ENCODE measurements at places on chromosomes 16 and 17.

- DNase-seq: no peak
Observed at GRCh38 chr16:6964679-6965078, 368.0 kb upstream of the RBFOX1 start.

GRCh38 chr17:49734515-49735490 is 27.0 kb upstream of the SLC35B1 start:
- DNase-seq: no peak

GRCh38 chr17:68356520-68356919 is 65.2 kb downstream of the ARSG start:
- peak; percentile 85 for DNase-seq

DNA sequence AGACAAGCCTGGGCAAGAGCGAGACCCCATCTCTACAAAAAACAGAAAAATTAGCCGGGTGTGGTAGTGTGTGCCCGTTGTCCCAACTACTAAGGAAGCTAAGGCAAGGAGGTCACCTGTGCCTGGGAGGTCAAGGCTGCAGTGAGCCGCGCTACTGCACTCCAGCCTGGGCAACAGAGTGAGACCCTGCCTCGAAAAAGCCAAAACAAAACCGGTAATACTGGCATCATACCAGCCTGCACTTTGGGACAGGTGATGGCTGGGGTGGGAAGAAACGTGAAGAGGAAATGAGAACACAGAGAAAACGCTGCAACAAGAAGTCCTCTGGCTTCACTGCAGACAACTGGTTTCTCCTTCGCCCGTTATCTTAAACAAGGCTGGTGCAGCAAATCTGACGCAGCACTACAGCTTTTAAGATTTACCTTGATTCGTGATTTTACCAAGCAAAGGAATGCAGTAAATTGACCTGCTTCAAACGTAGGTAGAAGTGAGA is 725 bp upstream of the CASC3 start:
- no peak for DNase-seq

DNA sequence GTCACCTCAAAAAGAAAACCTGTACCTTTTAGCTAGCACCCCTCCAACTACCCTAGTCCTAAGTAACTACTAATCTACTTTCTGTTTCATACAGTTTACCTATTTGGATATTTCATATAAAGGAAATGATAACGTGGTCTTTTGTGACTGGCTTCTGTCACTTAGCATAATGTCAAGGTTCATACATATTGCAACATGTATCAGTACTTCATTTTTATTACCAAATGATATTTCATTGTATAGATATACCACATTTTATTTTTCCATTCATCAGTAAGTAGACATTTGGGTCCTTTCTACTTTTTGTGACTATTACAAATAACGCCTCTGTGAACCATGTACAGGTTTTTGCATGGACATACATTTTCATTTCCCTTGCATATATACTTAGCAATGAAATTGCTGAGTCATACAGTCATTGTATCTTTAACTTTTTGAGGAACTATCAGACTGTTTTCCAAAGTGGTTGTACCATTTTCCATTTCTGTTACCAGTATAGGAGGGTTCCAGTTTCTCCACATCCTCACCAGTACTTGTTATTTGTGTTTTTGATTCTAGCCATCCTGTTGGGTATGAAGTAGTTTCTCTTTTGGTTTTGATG is 23.7 kb downstream of the MOSMO start:
- DNase-seq: no peak

- no peak for DNase-seq
Observed at GRCh38 chr16:66858740-66859396, 14.7 kb downstream of the CA7 start.

DNA sequence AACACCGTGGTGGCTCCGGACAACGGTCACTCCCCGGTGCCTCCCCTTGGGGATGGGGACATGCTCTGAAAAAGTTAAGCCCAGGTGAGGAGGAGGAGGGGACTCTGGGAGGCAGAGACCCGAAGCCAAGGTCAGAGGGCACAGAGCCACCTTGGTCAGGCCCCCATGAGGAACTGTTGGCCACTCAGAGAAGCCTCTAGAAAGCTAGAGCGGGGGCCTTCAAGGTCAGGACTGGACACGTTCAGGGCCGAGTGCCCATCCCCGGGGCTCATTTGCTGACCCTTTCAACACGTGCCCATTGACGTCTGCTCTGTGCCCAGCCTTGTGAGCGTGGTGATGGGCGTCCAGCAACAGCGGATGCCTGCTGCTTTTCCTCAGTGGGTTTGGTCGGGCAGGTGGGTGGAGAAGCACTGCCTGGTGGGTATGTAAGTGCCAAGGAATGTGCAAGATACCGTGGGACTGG is 38.2 kb downstream of the HASPIN start:
- no peak for DNase-seq

DNA sequence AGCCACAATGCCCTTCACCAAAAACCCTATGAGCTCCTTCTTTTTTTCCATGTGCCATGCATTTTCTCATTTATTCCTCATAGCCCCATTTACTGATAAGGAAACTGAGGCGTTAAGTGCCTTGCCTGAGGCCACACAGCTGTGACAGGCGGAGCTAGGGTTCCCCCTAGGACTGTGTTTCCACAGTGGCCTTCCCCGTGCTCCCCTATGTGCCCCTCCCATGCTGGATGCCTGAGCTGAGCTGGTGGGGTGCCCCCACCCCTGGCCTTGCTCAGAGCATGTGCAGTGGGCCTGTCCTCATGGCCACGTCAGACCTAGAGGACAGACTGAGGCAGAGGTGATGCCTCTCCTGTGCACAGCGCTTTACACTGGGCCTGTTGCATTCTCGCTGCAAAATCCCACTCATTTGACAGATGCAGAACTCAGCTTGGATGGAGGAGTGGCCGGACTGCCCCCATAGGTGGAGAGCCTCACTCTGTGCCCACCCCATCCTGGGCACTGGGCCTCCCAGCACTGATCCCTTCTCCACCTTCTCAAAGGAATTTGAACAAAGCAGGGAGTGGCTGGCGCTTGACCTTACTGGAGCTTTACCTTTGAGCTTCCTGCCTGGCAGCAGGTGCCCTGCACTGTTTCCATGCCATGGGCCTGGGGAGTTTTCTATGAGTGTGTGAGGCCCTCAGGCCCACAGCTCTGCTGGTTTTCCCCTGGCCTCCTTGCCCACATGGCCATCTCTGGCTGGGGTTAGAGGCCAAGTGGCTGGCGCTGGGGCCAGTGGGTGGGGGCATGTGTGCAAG is 2.6 kb downstream of the MAP2K3 start:
- DNase-seq: peak; percentile 35

- peak; percentile 100 for DNase-seq
Observed at GRCh38 chr17:82022981-82023446, at the start of gene LRRC45. LRRC45 (plus strand) TSS chr17:82023305; CDS start chr17:82023644, 339 bp downstream.

DNA sequence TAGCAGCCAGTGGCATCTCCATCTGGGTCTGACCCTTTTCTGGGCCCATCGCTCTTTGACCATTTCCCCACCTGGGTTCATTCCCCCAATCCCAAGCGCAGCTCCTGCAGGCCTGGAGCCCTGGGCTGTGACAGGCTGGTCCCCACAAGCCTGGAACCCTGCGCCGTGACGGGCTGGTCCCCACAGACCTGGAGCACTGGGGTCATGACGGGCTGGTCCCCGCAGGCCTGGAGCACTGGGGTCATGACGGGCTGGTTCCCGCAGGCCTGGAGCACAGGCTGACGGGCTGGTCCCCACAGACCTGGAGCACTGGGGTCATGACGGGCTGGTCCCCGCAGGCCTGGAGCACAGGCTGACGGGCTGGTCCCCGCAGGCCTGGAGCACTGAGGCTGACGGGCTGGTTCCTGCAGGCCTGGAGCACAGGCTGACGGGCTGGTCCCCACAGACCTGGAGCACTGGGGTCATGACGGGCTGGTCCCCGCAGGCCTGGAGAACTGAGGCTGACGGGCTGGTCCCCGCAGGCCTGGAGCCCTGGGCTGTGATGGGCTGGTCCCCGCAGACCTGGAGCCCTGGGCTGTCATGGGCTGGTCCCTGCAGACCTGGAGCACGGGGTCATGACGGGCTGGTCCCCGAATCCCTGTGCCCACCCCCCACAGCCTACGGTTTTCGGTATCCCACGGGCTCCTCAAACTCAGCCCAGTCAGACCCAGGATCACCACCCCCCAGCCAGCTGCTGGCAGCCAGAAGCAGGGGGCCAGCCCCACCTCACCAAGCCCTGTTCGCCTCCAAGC is 16.6 kb downstream of the TMC6 start:
- DNase-seq: no peak

DNA sequence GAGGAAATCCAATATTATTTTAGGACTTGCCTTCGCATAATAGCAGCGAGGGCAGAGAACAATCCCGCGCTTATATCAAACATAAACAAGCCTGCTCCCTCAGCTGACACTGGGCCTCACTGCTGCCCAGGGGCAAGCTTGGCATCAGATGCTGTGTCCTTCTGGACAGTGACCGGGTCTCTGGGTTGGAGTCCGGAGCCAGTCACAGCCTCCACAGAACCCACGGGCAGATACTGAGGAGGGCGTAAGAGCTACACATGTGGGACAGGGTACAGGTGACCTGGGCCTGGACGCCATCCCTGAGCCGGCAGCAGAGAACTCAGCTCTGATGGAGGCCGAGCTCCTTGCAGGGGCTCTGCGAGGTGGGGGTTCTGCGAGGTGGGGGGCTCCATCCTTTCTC is 14.7 kb upstream of the ZNF469 start:
- DNase-seq: no peak

DNA sequence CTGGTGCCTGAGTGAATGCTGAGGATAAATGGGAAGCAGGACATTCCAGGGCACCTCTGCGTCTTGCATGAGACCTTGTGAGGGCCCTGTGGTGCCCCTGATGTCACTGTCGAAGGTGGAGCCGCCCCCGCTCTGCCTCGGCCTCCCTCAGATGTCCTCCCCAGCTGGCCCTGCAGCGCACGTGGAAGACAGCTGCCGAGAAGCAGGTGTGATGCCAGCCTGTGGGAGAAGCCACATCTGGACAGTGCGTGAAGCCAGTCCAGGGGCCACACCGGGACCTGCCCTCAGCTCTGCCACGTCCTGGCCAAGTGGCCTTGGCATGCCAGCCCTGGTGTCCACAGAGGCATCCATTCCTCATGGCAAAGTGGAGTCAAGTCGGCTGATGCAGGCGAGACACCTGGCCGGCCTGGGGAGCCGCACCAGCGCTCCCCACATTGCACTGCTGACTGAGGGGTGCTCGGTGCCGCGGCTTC is 21.6 kb upstream of the METRNL start:
- peak; percentile 13 for DNase-seq

DNA sequence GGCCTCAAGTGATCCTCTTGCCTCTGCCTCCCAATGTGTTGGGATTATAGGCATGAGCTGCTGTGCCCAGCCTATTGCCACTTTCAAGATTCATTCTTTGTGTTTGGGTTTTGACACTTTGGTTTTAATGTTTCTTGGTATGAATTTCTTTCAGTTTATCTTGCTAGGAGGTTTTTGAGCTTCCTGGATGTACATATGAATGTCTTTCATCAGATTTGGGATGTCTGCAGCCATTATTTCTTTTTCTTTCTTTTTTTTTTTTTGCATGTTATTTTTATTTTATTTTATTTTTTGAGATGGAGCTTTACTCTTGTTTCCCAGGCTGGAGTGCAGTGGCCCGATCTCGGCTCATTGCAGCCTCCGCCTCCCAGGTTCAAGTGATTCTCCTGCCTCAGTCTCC is 18.5 kb downstream of the MRPL45 start:
- no peak for DNase-seq

- no peak for DNase-seq
Observed at GRCh38 chr17:29563816-29564215, 3.0 kb downstream of the ABHD15 start.

DNA sequence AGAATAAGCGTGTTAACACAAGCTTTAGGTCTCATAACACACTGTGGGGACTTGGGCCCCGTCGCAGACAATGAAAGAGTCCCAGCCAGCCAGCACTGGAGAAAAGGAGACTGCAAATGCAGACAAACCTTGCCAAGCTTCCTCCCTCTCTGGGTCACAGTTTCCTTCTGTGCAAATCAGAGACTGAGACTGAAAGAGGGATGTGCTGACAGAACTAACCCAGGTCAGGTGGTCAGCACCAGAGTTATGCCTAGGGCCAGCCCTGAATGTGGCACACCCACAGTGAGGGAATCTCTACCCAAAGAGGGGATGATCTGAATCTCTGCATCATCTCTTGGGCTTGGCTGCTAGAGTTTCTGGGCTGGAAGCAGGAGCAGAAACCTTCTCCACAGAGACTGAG is 282.3 kb upstream of the CCL2 start:
- no peak for DNase-seq

- DNase-seq: no peak
Observed at GRCh38 chr16:11236461-11237254, 19.3 kb downstream of the SOCS1 start.

DNA sequence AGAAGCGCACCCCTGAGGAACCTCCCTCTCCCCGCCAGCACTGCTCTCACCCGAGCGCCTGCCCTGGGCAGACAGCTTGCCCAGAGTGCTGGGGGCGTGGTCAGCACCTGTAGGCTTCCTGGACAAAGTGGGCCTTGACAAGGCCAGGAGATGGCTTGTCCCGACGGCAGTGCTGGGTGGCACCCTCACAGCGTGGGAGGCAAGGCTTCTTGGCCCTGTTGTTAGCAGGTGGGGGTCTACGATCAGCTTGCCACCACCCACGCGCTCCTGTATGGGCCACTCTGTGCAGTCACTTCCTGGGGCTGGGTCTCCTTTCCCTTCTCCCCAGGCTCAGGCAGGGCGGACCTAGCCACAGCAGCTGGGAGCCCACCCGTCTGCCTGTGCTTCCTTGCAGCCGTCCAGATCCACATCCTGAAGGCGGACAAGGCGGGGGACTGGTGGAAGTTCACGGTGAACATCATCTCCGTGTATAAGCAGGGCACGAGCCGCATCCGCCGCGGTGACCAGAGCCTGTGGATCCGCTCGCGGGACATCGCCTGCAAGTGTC is 218.0 kb downstream of the NTN1 start:
- DNase-seq: no peak

DNA sequence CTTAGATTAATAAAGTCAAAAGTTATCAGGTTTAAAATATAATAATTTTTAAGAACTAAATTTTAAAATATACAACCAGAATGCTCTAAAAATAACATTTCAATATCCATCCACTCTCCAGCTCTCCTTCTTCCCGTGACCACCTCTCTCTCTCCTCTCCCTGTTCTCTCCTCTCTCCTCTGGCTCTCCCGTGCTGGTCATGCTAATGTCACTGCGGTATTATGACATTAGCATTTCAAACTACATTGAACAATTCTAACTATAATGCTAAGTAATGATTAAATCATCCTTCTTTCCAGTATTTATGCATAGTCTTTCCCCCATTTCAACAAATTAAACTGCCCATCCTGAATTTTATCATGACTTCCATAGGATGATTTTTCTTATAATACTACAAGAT is 154.7 kb downstream of the CEP112 start:
- DNase-seq: no peak

- no peak for DNase-seq
Observed at GRCh38 chr17:74833501-74834377, 25.9 kb downstream of the GRIN2C start.

DNA sequence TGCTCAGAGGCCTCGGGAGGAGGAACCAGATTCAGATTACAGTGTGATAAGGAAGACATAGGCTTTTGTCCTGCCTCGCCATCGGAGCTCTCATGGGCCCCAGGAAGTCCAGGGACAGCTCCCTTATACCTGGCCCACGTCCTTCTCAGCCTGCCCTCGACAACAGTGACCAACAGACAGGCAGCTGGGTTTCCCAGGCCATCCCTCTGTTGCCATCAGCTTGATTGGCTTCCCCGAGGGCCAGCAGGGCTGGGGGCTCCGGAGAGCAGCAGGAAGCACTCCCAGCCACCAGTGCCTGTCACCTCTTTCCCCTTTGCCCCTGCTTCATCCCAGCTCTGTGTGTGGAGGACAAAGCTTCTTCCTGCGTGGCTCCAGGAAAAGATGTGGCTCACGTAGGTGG is 17.6 kb downstream of the CD300A start:
- no peak for DNase-seq

- DNase-seq: peak; percentile 81
Observed at GRCh38 chr17:38967290-38967738, at the start of gene FBXO47. FBXO47 (minus strand) TSS chr17:38967403; CDS start chr17:38963025, 4,378 bp downstream.

All from activated CD4-positive, alpha-beta memory T cell treated with anti-CD3 and anti-CD28 coated beads, Interleukin-2, amount 10 ng/mL, durations not matched to agents 7 days and 5 days (primary cell).